SK-MEL-5 (cell line): ENCODE measurements at places on chromosomes 1 and 21. TPM values are rescaled to one million over a fixed set of nuclear protein-coding genes. Genes with fewer than 3 reads are reported as not detected.

RCSD1 gene
- not detected in 2 replicates for total RNA-seq

- DNase-seq, result no peak
Measured at GRCh38 chr1:163055005-163055404, 14.2 kb upstream of the RGS4 start.

AMY2A gene
- total RNA-seq, result not detected in 2 replicates

GRCh38 chr1:203104789-203105390 lies 19.1 kb upstream of the MYOG start:
- DNase-seq, result no peak

PRKAA2 gene
- 2.9 and 3.2 TPM in 2 replicates for total RNA-seq

ZNF683 gene
- not detected in 2 replicates for total RNA-seq
